ENCODE measurements at places on chromosomes 2 and 18.

GRCh38 chr2:55108456-55109160, 58.4 kb upstream of the RTN4 start:
- DNase-seq: peak; percentile 68

DNA sequence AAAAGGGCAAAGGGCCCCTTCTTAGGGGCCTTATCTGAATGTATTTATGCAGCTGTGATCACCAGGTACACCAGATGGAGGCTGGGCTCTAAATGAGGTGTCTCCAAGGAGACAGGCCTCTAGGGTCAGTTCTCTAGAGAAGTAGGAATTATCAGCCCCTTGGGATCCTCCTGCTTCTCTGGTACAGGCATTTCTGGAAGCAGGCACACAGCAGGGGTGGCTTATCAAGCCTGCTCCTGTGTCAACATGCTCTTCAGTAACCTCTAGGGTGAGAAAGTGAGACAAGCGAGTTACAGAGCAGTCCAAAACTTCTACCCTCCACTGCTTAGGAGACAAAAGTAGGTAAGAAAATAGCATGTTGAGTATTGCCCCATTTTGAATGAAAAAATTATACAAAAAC, 13.8 kb downstream of the TPGS2 start:
- no peak for DNase-seq

DNA sequence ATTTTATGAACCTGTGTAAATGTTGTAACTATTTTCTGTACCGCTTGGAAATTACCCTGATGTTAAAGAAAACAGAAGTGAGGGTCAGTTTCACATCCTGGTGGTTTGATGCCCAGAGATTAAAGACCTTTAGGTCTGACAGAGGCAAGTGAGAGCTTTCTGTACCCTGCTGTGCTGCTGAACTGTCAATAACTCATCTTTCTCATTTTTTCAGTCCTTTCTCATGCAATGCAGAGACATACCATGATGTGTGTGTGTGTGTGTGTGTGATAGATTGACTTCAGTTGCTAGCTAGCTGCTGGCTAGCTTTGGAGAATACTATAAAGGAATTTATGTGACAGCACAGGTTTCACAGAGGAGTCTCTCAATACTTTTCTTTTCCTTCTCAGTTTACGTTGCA, 2025.6 kb upstream of the LRRTM1 start:
- DNase-seq: no peak

- DNase-seq: peak; percentile 73
Measured at GRCh38 chr18:44589693-44590355, 90.9 kb upstream of the SETBP1 start.

DNA sequence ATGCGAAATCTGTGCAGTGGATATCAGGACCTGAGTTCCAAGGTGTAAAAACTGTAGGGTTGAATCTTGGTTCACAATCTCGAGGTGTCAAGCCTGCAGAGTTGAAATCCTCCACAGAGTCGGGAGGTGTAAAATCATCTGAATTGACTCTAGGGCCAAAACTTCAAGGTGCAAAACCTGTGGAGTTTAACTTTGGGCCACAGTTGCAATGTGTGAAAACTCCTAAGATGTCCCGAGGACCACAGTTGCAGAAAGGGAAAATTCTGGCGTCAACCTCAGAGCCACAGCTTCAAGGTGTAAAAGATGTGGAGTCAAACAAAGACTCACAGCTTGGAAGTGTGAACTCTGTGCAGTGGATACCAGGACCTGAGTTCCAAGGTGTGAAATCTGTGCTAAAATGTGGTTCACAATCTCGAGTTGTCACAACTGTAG, 9.8 kb upstream of the ZNF512 start:
- no peak for DNase-seq

DNA sequence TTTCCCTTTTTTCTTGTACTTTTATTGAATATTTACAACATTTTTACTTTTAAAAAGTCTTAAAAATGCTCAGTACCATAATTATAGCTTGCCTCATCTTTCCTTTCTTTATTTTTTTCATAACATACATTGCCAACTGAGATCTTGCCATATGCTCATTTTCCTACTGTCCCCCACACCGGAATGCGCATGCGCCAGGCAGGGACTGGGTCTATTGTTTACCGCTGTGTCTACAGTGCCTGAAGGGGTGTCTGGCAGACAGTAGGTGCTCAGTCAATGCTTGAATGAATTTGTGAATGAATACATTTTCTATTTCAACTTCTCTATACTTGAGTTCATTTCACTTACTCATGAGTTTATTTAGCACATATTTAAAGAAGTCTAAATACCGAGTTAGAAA, 158.0 kb downstream of the CYP26B1 start:
- DNase-seq: no peak

GRCh38 chr18:37343542-37343851, 222.1 kb downstream of the CELF4 start:
- no peak for DNase-seq

GRCh38 chr2:54975175-54975574, 75.1 kb downstream of the RTN4 start:
- no peak for DNase-seq

DNA sequence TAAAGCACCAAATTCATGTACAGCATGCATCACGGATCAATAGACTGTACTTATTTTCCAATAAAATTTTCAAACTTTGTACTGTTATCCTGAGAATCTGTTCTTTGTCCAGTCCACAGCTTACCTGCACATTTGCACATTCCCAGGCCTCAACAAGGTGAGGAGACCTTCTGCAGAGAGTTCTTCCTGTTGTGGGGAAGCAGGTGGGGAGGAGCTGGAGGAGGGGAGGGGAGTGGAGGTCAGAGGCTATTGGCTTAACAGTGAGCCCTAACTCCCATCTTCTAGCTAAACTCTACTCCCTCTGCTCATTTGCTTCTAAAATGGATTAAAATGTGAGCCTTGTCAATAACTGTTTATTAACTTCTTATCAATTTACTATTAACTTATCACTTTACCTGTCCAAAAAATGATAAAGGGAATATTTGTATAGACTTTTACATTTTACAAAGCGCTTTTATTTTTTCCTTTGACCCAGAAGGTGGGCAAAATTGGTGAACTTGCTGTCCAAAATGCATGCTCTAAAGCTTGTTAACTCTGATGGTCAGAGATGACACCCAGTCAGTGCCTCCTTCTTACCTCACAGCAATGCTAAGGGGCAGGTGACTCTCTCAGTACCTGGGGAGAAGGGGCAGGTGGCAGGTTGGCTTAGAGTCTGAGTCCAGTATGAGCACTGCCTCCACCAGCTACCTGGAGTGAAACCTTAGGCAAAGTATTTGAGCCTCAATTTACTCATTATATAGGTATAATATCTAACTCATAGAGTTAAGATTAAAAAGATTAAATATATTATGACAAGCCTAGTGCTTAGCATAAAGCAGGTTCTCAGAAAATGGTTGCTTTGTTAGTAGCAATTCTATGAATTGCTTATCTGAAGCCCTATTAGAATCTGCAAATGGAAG, 6.8 kb upstream of the IL1RL2 start:
- DNase-seq: no peak

- DNase-seq: no peak
Measured at GRCh38 chr2:239008004-239008403, 160.1 kb downstream of the TWIST2 start.

GRCh38 chr2:105803773-105804172, 59.1 kb downstream of the NCK2 start:
- DNase-seq: no peak

DNA sequence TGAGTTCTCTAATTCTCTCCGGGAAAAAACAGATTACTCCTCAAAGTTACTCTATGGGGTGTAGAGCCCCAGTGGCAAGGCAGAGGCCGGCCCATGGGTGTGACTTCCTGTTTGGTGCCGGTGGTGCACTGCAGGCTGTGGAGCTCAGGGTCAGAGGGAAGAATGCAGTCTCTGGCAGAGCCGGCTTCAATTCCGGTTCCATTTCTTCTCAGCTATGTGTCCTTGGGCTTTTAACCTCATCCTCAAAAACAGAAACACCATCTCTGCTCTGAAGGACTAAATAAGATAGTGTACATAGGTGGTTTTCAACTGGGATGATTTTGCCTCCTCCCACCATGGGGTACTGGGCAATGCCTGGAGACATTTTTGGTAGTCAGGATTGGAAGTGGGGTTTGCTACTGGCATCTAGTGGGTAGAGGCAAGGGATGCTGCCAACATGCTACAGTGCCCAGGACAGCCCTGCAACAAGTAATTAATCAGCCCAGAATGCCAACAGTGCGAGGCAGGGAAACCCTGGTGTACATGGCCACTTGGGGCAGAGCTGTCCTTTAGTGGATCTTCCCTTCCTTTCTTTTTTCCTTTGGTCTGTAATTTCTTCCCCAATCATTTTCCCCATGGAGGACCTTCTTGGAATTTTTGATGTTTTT, 81.2 kb downstream of the INSIG2 start:
- DNase-seq: no peak

- DNase-seq: no peak
Measured at GRCh38 chr2:206282746-206283145, 8.3 kb downstream of the ZDBF2 start.

GRCh38 chr2:138503087-138503442, 1.5 kb downstream of the SPOPL start:
- no peak for DNase-seq

DNA sequence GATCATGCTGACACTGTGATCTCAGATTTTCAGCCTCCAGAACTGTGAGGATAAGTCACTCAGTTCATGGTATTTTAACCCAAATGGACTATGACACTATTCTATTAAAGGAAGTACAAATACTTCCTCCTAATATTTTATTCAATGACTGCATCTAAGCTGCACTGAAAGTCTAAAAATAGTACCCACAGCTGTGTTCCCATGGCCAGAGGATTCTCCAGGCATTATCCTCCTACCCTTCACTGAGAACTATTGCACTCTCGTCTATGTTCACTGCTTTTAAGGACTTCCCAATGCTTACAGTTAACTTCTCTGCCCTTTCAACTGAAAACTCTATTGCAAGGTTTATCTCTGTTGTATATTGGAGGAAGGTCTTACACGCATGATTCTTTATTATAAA, 15.2 kb downstream of the LRATD1 start:
- DNase-seq: no peak

DNA sequence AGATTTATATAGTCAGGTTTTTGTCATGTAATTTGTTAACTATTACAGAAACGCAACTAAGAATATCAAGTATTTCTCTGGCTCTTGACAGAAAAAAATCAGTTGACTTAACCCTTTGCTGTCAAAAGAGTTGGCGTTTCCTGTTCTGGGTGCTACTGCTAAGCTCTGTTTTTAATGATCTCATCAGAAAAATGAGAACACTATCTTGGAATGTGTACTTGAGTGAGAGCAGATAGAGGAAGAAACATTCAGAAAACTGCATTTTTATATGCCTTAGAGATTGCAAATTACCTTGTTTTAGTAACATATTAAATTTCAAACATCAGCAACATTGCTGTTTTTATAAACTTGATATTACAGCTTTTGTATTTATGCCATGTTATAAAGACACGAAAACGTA, 297.9 kb downstream of the RDH14 start:
- peak; percentile 10 for DNase-seq

GRCh38 chr2:231931481-231931915, 5.3 kb upstream of the NPPC start:
- no peak for DNase-seq

DNA sequence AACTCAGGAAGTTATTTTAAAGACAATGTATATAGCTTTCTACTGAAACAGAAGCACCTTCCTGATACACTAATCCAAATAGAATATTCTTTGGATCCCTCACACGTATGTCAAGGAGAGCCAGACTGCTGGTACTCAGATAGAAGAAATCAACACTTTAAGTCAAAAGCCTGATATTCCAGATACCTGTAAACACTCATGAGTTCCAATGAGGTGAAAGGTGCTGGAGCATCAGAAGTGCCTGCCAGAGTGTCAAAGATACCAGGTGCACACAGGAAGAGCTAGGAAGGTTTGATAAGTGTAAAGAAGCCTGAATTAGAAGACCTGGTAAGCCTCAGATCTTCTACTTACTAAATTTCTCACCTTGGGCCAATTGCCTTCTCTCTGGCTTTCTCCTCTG, 226.3 kb upstream of the SP5 start:
- no peak for DNase-seq

- no peak for DNase-seq
Measured at GRCh38 chr2:211981451-211981850, 557.2 kb downstream of the ERBB4 start.

DNA sequence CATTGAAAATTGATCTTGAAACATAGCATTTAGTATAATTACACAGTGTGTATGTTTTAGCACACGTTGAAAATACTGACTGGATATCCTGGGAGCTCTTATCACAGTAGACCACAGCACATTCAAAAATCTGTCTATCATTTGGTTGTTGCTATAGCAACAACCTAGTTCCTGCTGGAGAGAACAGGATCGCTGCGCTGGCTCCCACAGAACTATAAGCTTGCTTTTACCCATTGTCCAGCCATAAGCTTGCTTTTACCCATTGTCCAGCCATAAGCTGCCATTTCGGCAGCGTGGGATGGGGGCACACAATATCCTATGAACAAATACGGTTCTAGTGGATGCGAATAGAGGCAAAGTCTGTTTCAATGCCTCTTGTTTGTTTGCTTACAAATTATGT, 70.4 kb upstream of the ST6GAL2 start:
- DNase-seq: no peak

GRCh38 chr2:172561270-172561669, 5.4 kb downstream of the PDK1 start:
- DNase-seq: no peak

DNA sequence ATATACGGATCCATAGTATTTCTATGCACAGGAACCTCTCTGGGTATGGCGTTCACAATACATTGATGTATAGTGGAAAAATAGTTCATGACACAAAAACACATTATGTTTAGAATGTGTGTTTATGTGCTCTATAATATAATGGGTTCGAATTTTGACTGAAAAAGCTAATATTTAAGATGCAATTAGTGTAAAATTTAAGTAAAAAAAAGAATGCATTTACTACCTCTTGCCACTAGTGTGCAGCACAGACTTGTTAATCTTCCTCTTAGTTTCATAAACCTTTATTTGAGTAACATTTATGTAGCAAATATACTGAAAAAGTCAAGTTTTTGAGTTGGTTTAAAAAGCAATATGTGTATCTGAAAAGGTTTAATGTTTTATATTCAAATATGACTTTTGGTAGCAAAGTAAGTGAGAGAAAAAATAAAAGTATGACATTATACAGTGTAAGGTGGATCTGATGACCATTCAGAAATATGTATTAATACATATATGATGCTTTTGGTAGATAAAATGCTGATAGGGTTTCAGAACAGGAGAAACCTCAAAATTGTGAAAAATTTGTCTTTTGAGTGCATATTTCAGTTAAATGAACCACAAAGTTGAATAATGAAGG, 49.4 kb downstream of the CCDC102B start:
- peak; percentile 22 for DNase-seq

DNA sequence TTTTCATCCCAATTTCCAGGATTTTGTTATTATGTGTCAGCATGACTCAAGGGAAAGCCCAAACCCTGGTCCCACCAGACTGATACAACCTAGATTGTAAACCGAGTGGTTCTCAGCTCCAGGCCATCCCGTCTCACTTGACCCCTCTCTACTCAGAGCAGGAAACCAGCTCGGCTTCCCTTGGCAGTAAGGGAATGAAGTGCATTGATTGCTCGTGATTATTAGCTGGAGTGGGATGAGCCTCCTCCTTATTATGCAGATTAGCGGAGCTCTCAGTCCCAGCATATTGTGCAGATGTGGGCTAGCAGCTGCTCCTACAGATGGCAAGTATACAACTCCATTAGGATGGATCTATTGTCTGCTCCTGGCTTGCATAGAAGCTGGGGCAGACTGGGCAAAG, 167.6 kb downstream of the LNPK start:
- no peak for DNase-seq

GRCh38 chr2:160482673-160483072, 10.9 kb downstream of the RBMS1 start:
- no peak for DNase-seq
